CD4-positive, alpha-beta T cell treated with Interleukin-2 at 100 ng/mL for 4 hours (primary cell): ENCODE measurements at places on chromosomes 3 and 15.

- no peak for DNase-seq
These were observed 64.4 kb downstream of the P2RY1 start for GRCh38 chr3:152899306-152899705.

GRCh38 chr3:63351159-63352007 is 73.3 kb downstream of the SYNPR start:
- DNase-seq = peak; percentile 9

DNA sequence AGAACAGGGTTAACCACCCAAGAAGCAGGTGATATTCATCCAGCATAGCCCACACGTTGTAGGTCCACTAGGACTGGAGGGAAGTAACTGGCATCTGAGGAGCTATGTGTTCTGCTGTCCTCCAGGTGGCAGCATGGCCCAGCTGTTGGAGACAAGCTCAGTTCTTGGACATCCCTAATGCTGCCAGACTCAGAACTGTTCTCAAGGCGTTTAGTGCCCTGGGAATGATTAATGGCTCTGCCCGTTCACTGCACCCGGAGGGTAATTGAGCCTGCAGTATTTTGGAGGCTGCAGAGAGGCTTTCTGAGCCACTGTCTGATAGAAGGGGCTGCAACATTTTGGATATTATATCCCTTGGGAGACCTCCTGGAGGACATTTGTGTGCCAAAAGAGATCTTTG is 521.3 kb upstream of the SEMA6D start:
- peak; percentile 21 for DNase-seq

GRCh38 chr3:64213962-64214379 is 11.3 kb downstream of the PRICKLE2 start:
- DNase-seq = no peak

- no peak for DNase-seq
These were observed 31.3 kb upstream of the TMEM115 start for GRCh38 chr3:50390508-50391224.
